ENCODE measurements at places on chromosomes 3 and 15.

- no peak for DNase-seq
Observed at GRCh38 chr3:79246875-79247724, 520.7 kb downstream of the ROBO1 start.

- DNase-seq, result no peak
Observed at GRCh38 chr15:52113708-52114107, 1.1 kb upstream of the BCL2L10 start.

DNA sequence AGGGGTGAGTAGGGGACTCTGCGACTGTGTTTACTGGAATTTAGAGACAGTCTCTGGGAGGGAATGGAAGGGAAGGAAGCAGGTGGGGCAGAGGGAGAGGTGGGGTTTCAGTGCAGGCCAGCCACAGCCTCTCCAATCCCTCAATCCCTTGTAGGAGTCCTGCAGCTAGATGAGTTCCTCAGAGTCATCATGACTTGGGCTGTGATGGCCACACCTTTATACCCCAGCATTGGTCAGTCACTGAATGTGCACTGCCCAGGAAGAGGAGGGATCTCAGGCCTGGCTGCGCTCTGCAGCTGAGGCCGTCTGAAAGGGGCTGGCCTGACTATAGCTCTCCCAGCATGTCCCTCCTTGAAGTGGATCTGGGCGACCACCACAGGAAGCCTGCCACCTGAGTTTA is 67.3 kb upstream of the GLCE start:
- DNase-seq, result no peak

- DNase-seq, result peak; percentile 1
Observed at GRCh38 chr15:29097971-29098370, 171.7 kb downstream of the NSMCE3 start.

DNA sequence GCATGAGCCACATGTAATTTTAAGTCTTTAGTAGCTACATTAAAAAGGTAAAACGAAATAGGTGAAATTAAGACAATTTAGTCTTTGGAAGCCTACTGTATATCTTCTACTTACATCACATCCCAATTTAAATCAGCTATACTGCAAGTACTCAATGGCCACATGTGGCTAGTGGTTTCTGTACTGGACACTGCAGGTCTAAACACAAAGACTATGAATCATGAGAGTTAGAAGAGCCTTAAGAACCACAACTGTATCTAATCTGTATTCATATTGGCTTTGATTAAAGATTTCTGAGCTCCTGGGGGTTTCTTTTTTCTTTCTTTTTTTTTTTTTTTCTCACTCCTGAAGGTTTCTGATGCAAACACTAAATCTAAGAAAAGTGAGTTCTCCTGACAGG is 2.3 kb upstream of the EIF1B start:
- no peak for DNase-seq

- no peak for DNase-seq
Observed at GRCh38 chr3:117277816-117278215, 568.2 kb downstream of the TUSC7 start.

DNA sequence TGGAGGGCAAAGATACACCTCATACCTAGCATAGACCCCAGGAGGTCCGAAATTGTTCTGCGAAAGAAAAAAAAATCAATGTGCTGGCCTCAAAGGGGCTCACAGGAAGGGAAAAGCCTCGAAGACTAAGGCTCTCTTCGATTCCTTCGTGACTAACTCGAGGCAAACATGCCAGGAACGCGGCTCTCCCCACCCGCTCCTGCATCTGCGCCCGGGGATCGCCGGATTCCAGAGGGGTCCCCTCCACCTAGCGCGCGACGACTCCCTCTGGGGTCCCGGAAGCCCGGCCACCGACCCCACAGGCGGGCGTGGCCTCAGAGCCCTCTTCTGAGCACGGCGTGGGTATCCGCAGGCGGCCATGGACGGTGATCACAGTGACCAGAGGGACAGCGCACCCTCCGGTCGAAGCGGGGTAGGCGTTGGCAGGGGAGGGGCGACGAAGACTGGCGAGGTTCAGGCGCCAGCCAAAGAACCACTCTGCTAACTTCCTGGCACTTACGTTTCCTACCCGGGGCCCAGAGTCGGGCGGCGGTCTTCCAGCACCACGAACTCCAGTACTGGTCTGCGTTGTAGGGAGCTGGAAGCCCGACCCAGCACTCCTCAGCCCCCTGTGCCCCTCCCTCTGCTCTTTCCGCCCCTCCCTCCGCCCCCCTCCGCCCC is 515 bp upstream of the EIF3J start:
- DNase-seq, result peak; percentile 94

- no peak for DNase-seq
Observed at GRCh38 chr3:184726497-184726896, 14.6 kb upstream of the MAGEF1 start.

DNA sequence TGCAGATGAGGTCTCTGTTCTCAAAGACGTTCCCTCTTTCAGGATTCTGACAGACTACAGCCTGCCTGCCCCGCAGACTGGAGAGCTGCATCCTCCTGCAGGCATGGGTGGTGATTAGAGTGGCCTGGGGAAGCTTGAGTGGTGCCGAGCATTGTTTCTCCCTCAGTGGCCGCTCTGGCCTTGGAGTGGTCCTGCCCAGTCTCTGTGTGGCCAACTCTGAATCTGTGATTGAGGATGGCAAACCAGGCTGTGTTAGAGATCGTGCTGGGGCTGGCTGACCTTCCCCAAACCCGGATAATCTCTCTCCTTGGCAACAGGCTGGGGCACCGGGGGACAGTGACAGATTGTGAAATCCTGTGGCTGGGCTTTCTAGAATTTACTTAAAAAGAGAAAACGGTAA is 11.0 kb upstream of the ADCY5 start:
- no peak for DNase-seq

- DNase-seq, result no peak
Observed at GRCh38 chr15:82810890-82811426, 1.5 kb downstream of the WHAMM start.

DNA sequence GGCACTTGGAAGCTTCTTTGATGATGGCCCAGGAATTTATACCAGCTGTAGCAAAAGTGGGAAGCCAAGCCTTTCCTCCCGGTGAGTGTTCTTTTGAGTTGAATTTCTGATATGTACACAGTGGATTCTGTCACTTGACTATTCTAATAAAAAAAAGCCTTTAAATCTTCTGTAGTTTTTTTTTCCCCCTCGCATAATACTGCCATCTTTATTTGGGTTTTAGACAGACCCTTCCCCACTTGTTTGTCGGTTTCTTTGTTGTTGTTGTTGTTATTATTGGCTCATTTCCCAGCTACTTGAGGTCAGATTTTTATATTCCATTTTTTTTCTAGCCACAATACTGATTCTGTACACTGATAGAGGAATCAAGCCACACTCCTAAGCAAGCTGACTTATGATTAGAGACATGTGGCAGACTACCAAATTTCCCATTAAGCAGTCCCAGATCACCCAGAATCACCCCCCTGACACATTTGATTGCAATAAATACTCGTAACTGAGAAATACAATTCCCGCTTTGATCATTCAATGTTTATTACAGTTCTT is 122.4 kb upstream of the IL12A start:
- DNase-seq, result no peak

- no peak for DNase-seq
Observed at GRCh38 chr3:66165660-66166059, 55.1 kb upstream of the SLC25A26 start.

- no peak for DNase-seq
Observed at GRCh38 chr3:149321640-149322039, 11.8 kb downstream of the TM4SF18 start.

DNA sequence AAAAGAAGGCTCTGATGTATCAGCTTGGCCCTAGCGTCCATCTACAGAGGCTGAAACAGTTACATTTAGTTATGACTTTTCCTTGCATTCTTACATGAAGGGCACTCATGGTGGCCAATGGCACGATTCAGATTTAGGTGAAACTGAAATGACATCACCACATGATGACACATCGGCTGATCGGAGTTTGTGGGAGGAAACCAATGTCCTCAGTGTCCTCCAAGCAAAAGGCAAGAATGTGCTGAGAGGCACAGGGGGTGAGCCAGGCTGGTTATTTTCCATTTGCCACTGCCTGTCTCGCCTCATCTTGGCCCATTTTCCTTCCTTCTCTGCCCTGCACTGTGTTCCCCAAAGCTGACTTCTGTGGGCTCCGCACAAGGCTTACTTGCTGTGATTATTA is 34.4 kb downstream of the TARS3 start:
- no peak for DNase-seq

DNA sequence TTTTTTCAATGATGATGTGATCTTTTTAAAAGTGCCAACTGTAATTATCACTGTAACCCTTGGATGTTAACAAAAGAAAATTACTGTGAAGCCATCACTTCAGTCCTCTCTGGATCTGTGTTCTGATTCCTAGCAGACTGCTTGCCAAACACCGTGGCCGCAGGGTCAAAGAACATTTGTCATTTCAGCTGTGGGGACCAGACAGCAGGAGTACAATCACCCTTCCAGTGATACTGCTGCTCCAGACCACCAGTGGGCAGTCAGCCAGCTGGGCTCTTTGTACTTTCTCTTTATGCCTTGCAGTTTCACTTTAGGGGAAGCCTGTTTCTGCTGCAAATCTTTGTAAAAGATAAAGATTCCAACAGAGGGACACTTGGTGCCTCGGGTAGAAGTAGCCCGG is 770.0 kb downstream of the GRM7 start:
- peak; percentile 75 for DNase-seq

DNA sequence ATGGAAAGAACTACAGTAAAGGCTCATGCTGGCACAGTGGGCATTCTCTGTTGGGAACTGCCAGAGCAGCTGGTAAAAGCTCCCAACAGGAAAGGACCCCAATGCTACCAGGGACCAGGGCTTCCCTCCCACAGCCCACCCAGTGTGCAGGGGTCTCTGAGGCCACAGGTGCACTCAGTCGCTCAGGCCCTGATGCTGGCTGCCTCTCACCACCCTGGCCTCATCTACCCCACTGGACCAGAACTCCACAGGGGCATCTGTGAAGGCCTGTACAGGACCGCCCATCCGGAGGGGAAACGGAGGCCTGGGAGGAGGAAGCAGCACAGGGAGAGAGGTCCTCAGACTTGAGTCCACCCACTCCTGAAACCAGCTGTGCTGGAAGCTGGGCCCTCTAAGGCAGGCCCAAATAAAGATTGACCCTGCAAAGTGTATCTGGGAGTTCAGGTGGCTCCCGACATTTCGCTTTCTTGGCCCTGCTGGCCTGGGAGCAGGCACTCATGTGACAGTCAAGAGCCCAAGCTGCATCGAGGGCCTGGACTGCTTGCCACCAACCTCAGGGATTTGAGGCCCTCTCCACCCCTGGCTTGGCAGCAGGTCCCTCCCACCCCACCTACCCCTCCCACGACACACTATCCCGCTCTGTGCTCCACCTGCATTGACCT is 12.7 kb downstream of the KLF15 start:
- no peak for DNase-seq

GRCh38 chr3:38524141-38524739 is 28.1 kb downstream of the EXOG start:
- DNase-seq, result no peak

DNA sequence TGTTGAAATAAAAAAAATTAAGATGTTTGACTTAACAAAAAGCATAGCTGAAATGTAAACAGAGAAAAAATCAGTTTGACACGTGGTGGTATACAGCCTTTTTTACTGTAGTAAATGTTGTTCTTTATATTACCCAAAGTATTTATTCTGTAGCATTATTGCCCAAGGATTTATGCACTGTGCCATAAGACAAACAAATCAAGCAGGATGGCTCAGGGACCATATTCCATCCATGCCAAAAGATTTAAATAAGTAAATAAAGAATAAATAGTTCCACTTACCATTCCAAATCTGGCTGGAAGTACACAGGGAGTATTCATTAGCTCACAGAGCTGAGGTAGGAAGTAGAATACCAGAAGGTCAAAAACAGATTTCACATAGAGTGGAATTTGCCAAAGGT is 666.7 kb upstream of the CADM2 start:
- no peak for DNase-seq

DNA sequence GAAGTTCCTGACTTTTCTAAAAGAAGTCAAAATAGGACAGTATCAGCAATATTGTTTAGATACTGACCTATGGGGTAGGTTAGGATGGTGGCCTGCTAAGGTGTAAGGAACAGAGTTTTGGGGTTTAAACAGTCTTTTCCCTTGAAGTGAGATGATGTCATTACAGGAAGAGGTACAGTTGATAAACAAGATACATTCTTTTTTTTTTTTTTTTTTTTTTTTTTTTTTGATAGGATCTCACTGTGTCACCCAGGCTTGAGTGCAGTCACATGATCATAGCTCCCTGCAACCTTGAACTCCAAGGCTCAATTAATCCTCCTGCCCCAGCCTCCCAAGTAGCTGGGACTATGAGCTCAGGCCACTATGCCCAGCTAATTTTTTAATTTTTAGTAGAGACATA is 33.3 kb downstream of the SLC25A36 start:
- DNase-seq, result no peak
